Fibroblast of villous mesenchyme (primary cell): ENCODE measurements at places on chromosomes 16 and 17.

DNA sequence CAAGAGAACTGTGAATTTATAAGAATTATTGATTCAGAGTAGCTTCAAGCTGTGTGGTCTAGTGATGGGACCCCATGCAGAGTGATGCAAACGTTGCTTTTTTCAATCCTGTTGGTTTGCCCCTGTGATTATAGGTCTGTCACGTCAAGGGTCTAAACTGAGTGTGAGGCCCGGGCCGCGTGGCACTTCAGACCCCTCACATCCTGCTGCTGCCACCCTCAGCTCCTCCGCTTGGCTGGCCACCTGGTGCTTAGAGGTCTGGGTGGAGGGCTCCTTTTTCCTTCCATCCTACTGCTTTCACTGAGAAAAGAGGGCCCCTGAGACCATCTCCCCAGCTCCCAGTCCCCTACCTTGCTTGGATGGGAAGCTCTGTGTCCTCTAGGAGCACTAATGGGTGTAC is 12.0 kb downstream of the MYL4 start:
- no peak for DNase-seq

GRCh38 chr16:60304066-60304465 is 1570.0 kb upstream of the GOT2 start:
- DNase-seq = no peak

DNA sequence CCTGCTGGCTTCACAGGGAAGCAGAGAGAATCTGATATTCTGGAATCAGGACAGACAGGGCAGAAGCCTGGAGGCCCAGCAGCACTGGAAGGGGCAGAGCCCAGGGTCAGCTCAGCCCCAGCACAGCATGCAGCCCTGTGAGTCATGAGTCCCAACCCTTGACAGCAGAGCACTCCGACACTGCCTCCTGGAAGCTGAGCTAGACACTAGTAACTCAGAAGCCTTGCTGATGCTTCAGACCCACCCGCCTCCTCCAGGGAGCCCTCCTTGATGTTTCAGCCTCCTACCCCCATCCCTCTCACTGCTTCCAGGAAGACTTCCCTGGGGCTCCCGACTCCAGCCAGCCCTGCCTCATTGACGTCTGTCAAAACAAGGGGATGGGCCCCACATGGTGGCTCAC is 6.9 kb downstream of the CAMKK1 start:
- peak; percentile 43 for DNase-seq

- peak; percentile 6 for DNase-seq
These were observed 177.2 kb downstream of the FOXL1 start for GRCh38 chr16:86755571-86756006.
